ENCODE measurements at places on chromosomes 5 and 9. TPM values are rescaled to one million over a fixed set of nuclear protein-coding genes. Genes with fewer than 3 reads are reported as not detected.

IL33 gene
- not detected for total RNA-seq

DNA sequence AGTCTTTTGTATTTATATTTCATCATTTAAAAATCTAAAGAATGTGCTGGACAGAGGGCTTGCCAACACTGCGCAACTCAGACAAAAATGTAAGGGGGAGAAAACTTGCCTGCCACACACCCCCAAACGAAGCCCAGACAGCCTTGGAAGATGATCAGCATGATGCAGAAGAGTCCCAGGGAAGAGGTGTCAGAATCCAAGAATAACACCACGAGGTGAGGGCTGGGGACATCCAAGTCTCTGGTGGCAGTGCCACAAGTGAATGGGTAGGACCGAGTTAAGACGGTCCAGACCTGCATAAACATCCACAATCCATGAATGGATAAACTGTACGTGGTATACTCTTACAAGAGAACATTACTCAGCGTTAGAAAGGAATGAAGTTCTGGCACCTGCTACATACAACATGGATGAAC, 10.4 kb downstream of the EPB41L4B start:
- H3K4me3 ChIP-seq = no peak overlapping the region
- H3K36me3 ChIP-seq = no peaks in the 10 kb centered on the region
- no peak overlapping the region for H3K27ac ChIP-seq
- H3K4me1 ChIP-seq = peaks cover 28% of the 10 kb centered on the region

GRCh38 chr9:107170801-107171200, 112.3 kb upstream of the RAD23B start:
- no peak for DNase-seq
- no peak overlapping the region for H3K27ac ChIP-seq
- H3K36me3 ChIP-seq = no peaks in the 10 kb centered on the region
- H3K4me3 ChIP-seq = no peak overlapping the region

NEUROG1 gene
- not detected for total RNA-seq

DNA sequence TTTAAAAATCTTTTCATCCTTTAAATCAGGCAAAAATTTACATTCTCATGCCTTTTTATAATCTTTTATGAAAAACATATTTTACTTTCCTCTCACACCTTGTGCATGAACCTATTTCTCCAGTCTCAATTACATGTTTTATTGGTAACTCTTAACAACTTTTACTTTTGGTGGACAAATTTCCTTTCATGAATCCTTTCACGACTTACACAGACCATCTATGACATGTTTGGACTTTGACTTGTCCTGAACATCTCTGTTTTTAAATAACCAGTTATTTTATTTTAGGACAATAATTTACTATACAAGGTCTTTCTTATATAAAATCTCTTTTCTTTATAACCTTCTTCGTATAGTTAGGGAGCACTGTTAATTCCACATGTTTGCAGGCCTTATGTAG, 26.5 kb upstream of the MTMR12 start:
- H3K27ac ChIP-seq = no peak overlapping the region
- H3K4me3 ChIP-seq = no peak overlapping the region
- H3K36me3 ChIP-seq = no peaks in the 10 kb centered on the region
- no peak for DNase-seq

DNA sequence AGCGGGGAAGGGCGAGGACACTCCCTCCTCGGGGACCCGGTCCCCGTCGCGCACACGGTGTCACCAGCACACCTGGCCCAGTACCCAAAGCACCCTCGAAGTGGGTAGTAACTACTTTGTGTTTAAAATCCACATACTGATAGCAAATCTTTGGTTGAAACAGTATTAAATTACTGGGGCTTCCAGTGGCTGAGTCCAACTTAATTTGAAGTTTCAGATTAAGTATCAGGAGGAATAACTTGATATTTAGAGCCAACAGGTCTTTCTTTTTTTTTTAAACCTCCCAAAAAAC, 615 bp downstream of the ATG10 start:
- no peaks in the 10 kb centered on the region for H3K27me3 ChIP-seq
- H3K4me1 ChIP-seq = 0 out of 2 replicates have a peak, but pooled peaks cover 8% of the 10 kb centered on the region

IFNA2 gene
- not detected for total RNA-seq

DNA sequence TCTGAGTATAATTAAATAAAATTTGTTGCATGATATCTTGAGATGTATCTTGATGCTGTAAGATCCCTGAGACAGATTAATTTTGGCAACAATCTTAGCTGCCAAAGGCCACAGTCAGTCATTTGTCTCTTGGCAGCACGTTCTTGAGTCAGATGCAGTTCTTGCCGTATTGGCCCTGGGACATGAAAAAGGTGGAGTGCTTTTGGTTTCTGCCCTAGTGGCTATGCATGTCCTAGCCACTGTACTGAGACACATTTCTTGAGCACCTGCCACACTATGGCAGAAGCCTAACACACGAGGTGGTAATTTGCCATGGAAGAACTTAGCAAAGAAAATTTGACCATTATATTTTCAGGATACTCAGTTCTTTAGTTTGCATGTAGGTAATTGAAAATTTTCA, 45.0 kb upstream of the PHF2 start:
- DNase-seq = no peak

GRCh38 chr9:119284118-119284517, 85.1 kb downstream of the BRINP1 start:
- DNase-seq = no peak
- peak overlapping the region; percentile 55 for H3K4me3 ChIP-seq
- no peaks in the 10 kb centered on the region for H3K36me3 ChIP-seq
- no peaks in the 10 kb centered on the region for H3K27me3 ChIP-seq
- H3K4me1 ChIP-seq = peaks cover 21% of the 10 kb centered on the region

ZDHHC12 gene
- total RNA-seq = 32.8 TPM

GRCh38 chr5:41219658-41220269, 6.4 kb upstream of the C6 start:
- H3K36me3 ChIP-seq = no peaks in the 10 kb centered on the region
- H3K27ac ChIP-seq = no peak overlapping the region
- no peaks in the 10 kb centered on the region for H3K4me1 ChIP-seq

DNA sequence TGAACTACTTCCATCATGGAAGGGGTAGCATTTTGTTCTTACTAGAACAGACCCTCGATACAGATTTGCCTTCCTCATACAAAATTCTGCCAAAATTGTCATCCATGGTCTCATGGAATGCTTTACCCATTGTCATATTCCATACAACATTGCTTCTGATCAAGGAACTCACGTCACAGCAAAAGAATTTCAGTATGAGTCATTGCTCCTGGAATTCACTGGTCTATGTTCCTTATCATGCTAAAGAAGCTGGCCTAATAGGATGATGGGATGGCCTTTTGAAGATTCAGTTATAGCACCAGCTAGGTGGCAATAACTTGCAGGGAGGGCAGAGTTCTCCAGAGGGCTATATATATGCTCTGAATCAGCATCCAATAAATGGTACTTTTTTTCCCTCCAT, 18.2 kb upstream of the FNIP1 start:
- no peaks in the 10 kb centered on the region for H3K4me1 ChIP-seq
- H3K27ac ChIP-seq = no peak overlapping the region
- no peak overlapping the region for H3K4me3 ChIP-seq
- no peaks in the 10 kb centered on the region for H3K36me3 ChIP-seq
- DNase-seq = no peak

DNA sequence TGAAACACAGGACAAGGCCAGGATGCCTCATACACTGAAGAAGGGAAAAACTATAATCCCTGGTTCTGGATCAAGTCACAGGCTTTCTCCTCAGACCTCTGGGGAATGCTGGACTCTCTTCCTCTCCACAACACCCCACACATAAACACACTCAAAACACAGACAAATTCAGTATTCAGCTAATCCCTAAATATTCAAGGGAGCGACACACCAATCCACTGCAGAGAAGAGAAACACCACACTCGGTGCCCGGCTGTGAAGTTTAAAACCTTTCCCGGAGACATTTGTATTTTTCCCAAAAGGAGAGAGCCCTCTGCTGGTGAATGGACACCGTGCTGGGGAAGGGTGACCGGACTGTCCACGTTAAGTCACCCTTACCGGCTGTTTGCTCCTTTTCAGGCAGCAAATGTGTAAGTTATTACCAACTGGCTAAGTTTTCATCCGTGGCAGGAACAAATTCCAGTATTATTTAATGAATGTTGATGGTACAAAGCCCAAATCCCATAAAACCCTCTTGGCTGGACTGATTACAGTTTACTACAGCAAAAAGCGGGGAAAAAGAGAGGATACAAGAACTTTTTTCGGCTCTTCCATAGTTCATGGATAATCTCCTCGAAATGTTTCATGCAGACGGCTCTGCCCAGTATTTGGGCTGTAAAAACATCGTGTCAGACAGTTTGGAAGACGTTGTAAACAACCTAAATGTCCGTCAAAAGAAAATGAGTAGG, 130.9 kb upstream of the SLC30A5 start:
- H3K4me1 ChIP-seq = peaks cover 3% of the 10 kb centered on the region
- no peaks in the 10 kb centered on the region for H3K36me3 ChIP-seq
- H3K27me3 ChIP-seq = no peaks in the 10 kb centered on the region
- peak; percentile 71 for DNase-seq
- no peak overlapping the region for H3K27ac ChIP-seq
- H3K4me3 ChIP-seq = no peak overlapping the region

CAAP1 gene
- 34.1 TPM for total RNA-seq

DNA sequence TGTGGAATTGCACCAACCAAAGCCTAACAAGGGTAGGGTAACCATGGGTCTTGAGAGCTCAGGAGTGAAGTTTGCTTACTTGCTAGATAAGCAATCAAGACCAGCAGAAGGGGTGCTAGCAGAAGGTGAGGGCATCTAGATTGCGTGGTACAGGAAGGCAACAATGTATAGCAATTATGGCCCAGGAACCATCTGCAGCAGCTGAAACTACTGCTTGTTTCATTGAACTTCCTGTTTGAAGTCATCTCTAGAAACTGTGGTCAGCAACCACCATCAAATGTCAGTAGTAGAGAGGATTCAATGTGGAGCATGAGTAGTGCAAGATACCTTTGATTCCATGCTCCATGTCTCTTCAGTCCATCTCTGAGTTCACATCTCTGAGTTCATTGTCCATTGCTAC, 462.1 kb upstream of the GRAMD2B start:
- no peak for DNase-seq
- no peaks in the 10 kb centered on the region for H3K36me3 ChIP-seq
- H3K4me3 ChIP-seq = no peak overlapping the region
- no peaks in the 10 kb centered on the region for H3K27me3 ChIP-seq

SAXO1 gene
- not detected for total RNA-seq

DNA sequence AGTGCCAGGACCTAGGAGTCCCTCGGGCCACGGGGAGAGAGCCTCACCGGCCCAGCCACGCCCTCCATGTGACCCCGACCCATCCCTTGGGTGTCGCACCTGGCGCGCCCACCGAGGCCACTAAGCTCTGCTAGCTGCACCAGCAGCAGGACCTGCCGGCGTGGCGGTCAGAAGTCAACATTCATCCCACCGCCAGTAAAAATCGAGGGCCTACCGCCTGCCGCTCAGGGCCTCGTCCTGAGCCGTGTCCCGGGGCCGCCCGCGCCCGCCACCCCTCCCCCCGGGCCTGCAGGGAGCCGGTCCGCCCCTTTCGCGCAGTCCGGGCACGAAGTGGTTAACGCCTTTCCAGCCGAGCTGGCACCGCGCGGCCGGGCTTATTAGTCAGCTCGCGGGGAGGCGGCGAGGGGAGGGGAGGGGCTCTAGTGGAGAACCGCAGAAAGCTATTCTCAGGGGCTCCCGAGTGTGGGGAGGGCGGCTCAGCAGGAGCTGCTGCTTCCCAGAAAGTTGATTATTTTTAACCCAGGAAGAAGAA, 124.4 kb downstream of the C9orf50 start:
- peaks cover 12% of the 10 kb centered on the region for H3K27me3 ChIP-seq
- H3K36me3 ChIP-seq = no peaks in the 10 kb centered on the region
- DNase-seq = peak; percentile 95
- H3K4me3 ChIP-seq = peak overlapping the region; percentile 54
- H3K4me1 ChIP-seq = peaks cover 3% of the 10 kb centered on the region

IFNA21 gene
- not detected for total RNA-seq

DNA sequence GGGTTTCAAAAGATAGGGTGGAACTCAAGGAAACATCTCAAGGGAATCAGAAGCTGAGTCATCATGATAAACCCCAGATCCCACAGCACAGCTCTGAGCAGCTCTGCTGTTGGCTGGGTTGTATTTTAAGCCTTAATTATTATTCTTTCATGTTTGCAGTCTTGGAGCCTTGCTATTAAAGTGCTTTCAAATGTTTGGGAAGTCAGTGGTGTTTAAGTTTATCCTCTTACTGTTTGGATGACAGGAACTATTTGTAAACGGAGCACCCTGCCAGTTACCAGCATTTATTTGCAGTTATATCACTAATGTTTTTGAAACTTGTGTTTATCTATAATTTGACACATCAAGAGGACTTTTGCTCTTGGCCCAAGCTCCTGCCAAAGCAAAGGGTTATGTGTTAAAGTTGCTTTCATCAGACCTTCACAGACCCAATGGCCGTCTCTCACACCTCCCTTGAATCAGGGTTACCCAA, 141.1 kb upstream of the SPDL1 start:
- H3K4me3 ChIP-seq = no peak overlapping the region
- H3K4me1 ChIP-seq = no peaks in the 10 kb centered on the region
- no peaks in the 10 kb centered on the region for H3K36me3 ChIP-seq
- no peak for DNase-seq

DNA sequence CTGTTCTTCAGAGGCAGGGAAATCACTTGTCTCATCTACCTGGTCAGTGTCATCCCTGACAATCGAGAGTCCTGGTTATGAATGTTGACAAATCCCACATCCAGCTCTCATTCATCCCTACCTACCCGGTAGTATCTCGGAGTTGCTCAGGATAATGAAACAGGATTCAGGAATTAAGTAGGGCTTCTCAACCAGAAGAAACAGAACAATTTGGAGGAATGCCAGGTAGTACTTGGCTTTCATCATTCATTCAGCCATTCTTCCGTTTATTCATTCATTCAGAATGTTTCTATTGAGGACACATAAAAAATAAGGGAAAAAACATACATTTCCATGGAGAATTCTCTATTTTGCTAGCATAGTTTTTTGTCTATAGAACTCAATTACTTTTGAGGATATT, 195.0 kb downstream of the ARHGEF28 start:
- no peaks in the 10 kb centered on the region for H3K4me1 ChIP-seq
- DNase-seq = no peak

RLN2 gene
- 4.7 TPM for total RNA-seq

DNA sequence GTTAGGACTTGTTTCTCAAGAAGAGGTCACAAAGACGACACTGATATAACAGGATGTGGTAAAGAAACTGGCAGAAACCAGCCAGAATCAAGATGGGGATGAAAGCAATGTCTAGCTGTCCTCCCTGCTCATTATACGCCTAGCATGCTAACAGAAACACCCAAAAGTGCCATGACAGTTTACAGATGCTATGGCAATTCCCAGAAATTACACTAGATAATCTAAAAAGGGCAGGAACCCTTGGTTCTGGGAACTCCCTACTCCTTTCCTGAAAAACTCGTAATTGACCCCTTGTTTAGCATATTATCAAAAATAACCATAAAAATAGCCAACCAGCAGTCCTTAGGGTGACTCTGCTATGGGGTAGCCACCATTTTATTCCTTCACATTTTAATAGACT, 10.9 kb upstream of the MRPS30 start:
- H3K4me3 ChIP-seq = no peak overlapping the region
- peaks cover 10% of the 10 kb centered on the region for H3K36me3 ChIP-seq
- DNase-seq = no peak

IDNK gene
- 0.48 TPM for total RNA-seq

Data from H1 (cell line).